H1 (cell line): ENCODE measurements at places on chromosomes 12 and 14. TPM values are rescaled to one million over a fixed set of nuclear protein-coding genes. Genes with fewer than 3 reads are reported as not detected.

The PTHLH gene
- not detected in 2 replicates for total RNA-seq

The TCL1A gene
- 0.35 and 0.65 TPM in 2 replicates for total RNA-seq

The TRIM9 gene
- 3.8 and 5.4 TPM in 2 replicates for total RNA-seq

The PLEKHG7 gene
- not detected in 2 replicates for total RNA-seq

The VASH1 gene
- total RNA-seq, result 6.4 and 7.7 TPM in 2 replicates

The KRT71 gene
- not detected in 2 replicates for total RNA-seq
